Heart left ventricle (tissue), 16 donors: ENCODE measurements at places on chromosomes 4 and X. TPM values are rescaled to one million over a fixed set of nuclear protein-coding genes. Genes with fewer than 3 reads are reported as not detected.

The TRAPPC2 gene
- 5.3 TPM for total RNA-seq

The SLC10A6 gene
- total RNA-seq = 0.72 TPM

- no peak for DNase-seq
Measured at GRCh38 chrX:46330513-46330912, 214.7 kb downstream of the ZNF674 start.

GRCh38 chrX:24646006-24646405, 1.1 kb downstream of the PCYT1B start:
- DNase-seq = no peak

- no peak for DNase-seq
Measured at GRCh38 chr4:180356766-180357165, 1886.4 kb upstream of the TENM3 start.

DNA sequence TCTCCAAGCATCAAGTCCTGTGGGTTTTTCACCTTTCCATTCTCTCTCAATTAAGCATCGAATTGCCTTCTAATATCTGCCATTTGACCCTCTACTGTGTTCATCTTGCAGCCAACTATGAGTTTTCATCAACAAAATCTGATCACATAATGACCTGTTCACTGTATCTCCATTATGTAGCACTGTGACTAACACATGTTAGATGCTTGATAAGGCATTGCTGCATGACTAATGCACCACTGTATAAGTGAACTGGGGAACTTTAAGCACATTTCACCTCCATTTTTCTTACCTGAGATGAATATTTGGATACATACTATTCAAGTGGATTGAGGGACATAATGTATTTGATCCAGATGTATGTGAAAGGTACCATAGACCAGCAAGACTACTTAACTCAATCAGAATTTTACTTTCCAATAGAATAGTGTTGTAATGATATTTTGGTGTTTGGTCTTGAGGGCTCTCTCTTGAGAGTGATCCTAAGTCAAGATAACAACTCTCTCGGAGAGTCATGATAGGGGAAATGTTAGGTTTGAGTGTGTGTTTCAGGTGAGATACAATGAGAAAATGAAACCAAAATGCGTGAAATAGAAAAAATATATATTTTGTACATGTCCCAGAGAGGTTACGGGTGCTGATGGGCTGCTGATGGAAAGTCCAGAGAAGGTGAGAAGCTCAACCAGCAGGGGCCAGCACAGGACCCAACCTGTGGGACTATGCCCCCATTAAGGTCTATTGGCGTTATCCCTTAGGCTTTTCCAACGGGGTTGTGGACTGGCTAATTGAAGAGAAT, 60.2 kb upstream of the HS3ST1 start:
- no peak for DNase-seq

- DNase-seq = no peak
Measured at GRCh38 chrX:133636009-133636408, 220.7 kb upstream of the GPC4 start.

DNA sequence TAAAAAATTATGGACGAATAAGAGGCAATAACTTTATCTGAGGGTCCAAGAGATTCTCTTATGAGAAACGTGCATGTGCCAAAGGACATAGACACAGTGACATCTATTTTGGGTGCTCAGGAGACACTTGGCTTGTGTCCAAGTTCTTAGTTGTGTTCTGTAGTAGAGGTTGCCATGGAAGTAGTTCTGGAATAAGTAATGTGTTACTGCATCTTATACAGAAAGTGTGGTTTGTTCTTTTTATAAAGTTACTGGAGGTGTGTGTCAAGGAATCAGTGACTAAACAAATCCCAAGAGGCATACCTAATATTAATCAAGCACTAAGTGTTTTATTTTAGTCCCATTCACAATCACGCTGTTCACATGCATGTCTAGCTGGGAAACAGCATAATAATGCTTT, 305.7 kb downstream of the ARHGAP24 start:
- no peak for DNase-seq

- DNase-seq = no peak
Measured at GRCh38 chr4:108702960-108703359, 52.6 kb downstream of the OSTC start.

DNA sequence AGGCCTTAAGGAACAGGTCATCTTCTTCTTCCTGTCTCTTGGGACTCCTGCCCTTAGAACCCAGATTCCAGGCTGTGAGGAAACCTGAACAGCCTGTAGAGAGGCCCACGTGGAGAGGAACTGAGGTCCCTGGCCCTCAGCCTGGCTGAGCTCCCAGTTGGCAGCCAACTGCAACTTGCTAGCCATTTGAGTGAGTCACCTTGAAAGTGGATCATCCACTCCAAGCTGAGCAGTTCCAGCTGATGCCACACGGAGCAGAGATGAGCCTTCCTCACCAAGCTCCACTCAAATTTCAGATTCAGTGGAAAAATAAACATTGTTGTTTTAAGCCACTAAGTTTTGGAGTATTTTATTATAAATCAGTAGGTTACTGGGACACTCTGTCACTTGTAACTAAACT, 392.5 kb downstream of the BCOR start:
- peak; percentile 69 for DNase-seq

DNA sequence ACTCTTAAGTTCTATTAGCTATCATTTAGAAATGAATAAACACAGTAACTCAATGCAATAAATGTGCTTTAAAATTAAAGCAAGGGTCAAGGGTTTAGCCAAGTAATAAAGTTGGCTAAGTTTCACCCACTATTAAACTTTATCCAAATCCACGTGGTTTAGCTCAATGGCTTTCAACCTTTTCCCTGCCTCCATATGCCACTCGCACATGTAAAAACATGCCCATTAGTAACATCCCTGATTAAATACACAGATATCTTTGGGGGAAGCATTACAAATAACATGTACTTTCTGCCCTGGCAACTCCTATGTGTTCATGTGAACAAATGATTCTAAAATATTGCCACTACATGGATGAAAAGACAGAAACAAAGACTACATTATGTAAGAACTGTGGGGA, 130.8 kb downstream of the ZAR1 start:
- no peak for DNase-seq

GRCh38 chrX:108097380-108097779, 5.8 kb downstream of the ATG4A start:
- DNase-seq = no peak

- DNase-seq = no peak
Measured at GRCh38 chrX:119231936-119232445, 4.1 kb upstream of the PGRMC1 start.

GRCh38 chr4:76689145-76689817, 208.7 kb downstream of the SOWAHB start:
- DNase-seq = peak; percentile 38

DNA sequence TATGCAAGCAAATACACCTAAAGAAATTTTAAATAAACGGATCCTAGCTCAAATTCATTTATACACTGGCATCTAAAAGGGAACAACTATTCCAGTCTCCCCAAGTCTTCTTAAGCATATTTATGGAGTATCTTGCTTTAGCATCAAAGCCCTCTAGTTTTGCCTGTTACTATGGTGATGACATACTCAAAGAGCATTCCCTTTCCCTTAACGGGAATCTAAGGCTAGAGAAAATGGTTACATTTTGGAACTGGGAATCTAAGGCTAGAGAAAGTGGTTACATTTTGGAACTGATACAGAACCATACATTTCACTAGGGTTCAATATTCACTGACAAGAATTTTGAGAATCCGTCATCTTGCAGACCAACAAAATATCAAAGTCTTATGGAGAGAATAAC, 271.2 kb downstream of the CHIC1 start:
- DNase-seq = no peak

DNA sequence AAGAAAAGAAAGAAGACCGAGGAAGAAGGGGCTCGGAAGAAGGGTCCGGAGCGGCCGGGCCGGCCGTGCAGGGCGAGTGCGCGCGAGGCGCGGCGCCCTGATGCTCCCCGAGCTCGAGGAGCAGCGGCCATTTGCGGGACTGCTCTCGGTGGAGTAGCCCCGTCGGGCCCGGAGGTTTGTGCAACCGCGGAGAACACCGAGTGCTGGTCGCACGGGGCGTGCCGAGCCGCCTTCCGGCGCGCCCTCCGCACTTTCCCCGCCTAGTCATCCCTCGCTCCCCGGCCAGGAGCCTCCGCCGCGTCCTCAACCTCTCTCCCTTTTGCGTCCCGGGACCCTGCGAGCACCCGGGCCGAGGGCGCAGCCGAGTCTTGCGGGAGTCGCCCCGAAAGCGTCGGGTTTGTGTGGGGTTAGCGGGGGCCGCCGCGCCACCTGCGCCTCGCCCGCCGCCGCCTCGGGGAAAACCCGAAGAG, 127.4 kb downstream of the LAS1L start:
- DNase-seq = no peak
